ENCODE measurements at places on chromosomes 7 and 10.

DNA sequence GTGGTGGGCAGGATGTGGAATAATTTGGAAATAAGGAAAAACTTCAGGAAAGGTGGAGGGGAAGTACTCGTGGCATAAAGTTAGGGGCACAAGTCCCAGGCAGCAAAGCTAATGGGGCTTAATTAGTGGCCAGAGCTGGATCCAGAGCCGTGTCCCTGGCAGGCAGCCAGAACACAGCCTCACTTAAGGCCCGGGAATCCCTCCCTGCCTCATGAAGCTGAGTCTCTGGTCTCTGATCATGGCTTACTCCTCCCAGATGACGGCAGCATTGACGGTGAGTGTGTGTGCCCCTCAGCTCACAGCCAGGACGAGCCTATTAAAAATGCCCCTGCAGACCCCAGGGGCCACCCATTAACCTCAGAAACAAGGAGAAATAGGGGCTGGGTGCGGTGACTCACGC lies 48.2 kb upstream of the NPTX2 start:
- DNase-seq, result no peak

GRCh38 chr7:104124469-104124868 lies 83.3 kb downstream of the ORC5 start:
- no peak for DNase-seq

GRCh38 chr10:114905450-114905849 lies 32.5 kb upstream of the TRUB1 start:
- peak; percentile 86 for DNase-seq

- DNase-seq, result no peak
Measured at GRCh38 chr7:69677881-69678493, 79.7 kb downstream of the AUTS2 start.

DNA sequence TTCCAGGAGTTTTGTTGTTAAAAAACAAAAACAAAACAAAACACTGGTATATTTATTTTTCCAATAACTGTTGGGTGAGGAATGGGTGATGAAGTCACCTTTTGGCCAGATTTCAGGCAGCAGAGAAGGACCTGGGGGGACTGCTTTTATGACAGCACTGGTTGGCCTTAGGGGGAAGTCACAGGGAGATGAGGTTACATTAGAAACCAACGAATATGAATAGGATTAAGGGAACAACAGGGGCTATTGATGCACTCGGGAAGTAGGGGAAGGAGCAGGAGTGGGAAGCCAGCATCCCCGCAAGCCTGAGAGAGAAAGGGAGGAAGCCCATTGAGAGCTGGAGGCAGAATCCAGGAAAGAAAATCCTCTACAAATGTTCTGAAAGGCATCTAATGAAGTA lies 958.4 kb downstream of the TYW1 start:
- no peak for DNase-seq

DNA sequence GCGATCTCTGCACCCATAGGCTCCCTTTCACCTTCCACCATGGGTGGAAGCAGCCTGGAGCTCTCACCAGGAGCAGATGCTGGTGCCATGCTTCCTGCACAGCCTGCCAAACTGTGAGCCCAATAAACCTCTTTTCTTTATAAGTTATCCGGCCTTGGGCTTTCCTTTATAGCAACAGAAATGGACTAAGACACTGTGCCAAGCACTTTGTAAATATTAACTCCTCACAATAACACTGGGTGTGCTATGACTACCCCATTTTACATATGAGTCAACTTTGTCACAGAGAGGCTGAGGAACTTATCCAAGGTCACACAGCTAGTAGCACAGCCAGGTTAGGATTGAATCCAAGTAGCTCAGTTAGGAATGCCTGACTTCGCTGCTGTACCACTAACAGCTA lies 79.7 kb upstream of the KCNMA1 start:
- DNase-seq, result no peak

- peak; percentile 60 for DNase-seq
Measured at GRCh38 chr10:108783897-108784296, 1139.4 kb downstream of the XPNPEP1 start.

DNA sequence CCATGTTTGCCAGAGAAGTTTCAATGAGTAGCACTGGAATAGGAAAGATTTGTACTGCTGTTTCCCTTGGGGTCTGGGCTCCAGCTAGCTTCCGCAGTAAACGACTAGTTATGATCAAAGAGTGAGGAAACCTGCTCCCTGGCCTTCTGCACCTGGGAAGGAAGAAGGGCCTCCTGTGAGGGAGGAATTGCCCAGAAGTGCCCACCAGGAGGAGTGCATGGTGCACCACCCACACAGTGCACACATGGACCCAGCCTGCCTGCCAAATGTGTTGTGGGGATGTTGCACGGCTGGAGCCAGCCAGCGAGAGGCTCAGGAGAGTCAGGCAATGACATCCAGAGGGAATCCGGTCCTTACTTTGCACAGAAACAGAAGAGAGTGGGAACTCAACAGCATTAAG lies 27.0 kb upstream of the FAM107B start:
- DNase-seq, result no peak

GRCh38 chr10:114682121-114682520 lies 24.0 kb upstream of the ABLIM1 start:
- no peak for DNase-seq

GRCh38 chr10:28947171-28947570 lies 269.9 kb downstream of the BAMBI start:
- DNase-seq, result peak; percentile 67

DNA sequence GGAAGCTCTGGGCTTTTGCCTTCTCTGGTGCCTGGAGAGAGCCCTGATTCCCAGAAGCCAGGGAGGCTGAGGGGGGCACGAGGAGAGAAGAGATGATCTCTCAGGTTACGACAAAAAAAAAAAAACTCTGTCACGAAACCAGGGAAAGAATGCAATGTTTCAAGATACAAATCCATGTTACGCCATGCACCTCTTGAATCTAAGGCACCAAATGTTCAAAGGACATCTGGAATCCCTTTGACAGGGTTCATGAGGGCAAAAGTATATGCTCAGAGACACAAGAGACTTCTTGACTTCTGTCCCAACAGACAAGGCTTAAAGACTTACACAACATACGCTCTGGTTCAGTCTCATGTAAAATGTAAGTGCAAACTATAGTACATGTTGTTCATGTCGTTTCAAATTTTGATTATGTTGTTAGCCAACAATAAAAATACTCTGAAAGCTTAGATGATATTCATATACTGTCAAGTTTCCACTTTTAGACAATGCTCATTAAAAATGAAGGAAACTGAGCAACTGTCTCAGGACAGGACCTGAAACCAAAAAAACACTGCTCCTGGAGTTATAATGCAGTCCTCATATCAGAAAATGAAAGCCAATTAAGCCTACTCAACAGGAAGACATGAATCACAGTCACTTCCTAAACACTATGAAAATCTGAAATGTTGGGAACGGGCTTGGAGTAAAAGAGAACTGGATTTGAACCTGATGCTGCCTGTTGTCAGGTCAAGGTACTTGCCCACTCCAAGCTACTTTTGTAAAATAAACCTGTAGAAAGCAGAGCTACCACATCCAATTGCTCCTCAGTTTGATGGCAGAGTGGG lies 72.3 kb downstream of the CHCHD3 start:
- no peak for DNase-seq

DNA sequence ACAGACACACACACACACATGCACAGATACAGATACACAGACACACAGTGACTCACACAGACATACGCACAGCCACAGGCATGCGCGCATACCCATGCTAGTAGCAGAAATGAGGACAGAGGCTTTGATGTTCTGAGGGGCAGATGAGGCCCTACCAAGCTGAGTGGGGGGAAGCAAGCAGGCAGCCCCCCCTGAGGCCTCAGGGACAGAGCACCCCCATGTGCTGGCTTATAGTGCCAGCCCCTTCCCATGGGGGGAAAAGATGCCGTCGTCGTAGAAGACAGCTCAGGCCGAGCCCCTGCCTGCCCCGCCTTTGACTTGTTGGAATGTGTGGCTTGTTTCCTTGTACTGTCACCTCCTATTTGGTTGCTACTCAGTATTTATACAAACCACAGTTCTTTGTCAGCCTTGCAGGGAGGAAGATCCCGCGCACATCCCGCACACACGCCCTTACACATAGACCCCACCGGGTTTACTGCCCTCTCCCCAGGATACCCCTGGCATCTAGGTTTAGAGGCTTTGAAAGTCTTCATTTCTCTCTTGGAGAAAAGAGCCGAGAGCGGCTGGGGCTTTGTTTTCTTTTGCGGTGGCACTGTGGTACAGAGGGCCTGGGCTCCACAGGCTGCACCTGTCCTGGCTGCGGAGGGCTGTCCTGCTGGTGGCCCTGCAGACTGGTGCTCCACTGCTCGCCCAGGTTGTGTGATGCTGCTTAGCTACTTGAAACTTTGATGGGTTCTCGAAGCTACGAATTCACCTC lies 112.5 kb downstream of the DOCK1 start:
- peak; percentile 26 for DNase-seq

DNA sequence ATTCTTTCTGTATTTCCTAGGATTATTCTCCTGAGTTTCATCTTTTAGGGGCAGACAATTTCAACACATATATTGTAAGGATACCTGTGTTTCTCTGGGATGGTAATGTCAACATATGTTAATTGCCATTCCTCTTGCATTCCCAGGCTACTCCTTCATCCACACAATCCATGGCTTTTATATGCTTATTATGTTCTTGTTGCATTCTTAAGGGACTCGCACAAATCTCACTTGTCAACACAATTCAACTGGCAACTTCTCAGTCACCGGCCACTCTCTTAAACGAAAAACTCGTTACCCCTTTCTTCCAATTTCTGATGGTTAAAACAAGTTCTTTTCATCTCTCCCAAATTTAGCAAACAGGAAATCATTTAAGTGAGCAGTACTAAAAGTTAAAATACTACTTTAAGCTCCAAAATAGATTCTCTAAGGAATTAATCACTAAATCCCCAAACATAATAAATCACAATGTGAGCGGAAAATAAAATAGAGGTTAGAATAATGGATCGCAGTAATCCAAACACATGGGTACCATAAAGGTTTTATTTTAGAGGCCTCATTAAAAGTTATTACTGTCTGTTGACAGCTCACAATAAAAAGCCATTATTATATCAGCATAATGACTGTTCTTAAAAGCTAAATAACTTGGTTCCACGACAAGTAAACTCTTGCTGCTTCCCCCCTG lies 223.2 kb downstream of the ELMO1 start:
- DNase-seq, result no peak

GRCh38 chr10:34859170-34859569 lies 44.1 kb upstream of the PARD3 start:
- no peak for DNase-seq

- no peak for DNase-seq
Measured at GRCh38 chr10:49258350-49258683, 40.7 kb upstream of the C10orf71 start.

- DNase-seq, result no peak
Measured at GRCh38 chr7:37686556-37687345, 3.2 kb downstream of the GPR141 start.

DNA sequence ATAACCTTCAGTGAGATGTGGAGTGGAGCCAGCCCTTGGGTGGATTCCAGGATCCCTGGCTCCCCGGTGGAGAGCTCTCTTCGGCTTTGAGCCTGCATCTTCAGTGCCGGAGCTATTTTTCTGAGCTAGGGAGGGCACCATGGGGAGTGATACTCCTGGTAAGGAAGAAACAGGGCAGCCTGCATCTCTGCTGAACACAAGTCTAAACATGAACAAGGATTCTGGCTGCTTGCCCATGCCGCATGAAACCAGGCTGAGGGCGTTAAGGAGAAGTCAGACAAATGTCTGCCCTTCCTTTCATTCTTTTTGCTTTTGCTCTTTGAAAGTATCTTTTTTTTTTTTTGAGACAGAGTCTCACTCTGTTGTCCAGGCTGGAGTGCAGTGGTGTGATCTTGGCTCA lies 60.4 kb downstream of the EVX1 start:
- DNase-seq, result no peak

- DNase-seq, result no peak
Measured at GRCh38 chr10:119306514-119306951, 99.2 kb downstream of the GRK5 start.

DNA sequence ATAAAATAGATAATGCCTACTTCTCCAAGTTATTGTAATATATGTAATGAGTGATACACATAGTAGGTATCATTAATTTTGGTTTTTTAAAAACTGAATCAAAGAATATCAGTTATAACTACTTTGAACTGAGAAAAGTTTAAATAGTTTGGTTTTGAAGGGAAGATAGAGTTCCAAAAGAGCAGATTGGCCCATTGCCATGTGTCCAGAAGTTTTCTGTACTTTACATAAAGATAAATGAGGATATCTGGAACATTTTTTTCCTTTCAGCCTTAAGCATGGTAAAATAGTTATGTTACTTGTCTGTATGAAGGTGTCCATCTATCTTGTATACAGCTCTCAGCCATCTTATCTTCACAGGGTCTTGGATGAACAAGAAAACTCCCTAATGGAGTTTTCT lies 97.9 kb upstream of the MXI1 start:
- DNase-seq, result peak; percentile 4

- DNase-seq, result no peak
Measured at GRCh38 chr10:2519139-2519538, 548.2 kb upstream of the PFKP start.

DNA sequence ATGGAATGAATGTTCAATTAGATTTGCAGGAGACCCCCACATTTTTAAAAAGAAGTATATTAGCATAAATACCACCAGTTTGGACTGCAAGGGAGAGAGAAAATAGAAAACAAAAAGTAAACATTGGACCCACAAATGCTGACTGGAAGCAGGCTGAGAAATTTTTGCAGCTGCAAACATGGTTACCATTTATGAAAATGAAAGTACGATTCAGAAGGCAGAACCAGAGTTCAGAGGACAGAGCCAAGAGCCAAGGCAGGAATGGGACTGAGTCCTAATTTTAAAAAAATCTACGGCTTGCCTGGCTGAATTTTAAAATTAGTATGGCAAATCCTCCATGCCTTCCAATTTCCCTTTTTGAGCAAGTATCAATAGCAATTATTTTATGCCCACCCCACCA lies 74.6 kb upstream of the NPS start:
- DNase-seq, result no peak

GRCh38 chr7:50160206-50160605 lies 67.2 kb upstream of the ZPBP start:
- DNase-seq, result no peak

DNA sequence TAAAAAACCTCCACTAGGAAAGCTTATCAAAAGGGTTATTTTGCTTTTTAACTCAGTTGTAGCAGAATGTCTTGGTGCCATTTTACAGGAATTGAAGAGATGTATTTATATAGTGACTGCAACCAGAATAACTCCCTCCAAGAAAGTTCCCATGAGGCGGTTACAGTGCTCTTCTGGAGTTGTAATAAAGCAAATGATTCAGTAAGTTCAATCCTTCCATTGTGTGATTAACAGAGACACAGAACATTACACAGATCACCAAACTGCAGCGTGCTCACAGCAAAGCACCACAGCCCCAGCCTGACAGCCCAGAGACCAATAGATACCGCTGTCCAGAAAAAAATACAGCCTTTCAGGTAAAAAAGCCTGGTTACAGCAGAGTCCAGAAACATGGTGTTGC lies 21.9 kb upstream of the CABCOCO1 start:
- DNase-seq, result no peak

DNA sequence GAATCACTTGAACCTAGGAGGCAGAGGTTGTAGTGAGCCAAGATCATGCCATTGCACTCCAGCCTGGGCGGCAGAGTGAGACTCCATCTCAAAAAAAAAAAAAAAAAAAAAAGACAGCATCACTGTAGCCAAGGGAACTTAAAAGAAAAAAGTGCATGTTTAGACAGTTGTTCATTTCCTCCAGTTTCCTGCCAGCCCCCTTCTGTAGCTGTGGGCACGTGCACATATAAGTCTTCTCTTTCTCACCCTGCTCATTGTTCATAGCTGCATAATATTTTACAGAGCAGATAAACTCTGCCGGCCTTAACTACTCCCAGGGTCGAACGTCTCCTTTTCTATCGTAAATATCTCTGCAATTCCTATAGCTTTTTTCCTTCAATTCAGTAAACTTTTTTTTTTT lies 132.6 kb downstream of the LHPP start:
- no peak for DNase-seq

GRCh38 chr7:155660758-155661093 lies 16.3 kb downstream of the RBM33 start:
- DNase-seq, result no peak
